GM23248 (cell line): ENCODE measurements at places on chromosomes 5 and 9.

DNA sequence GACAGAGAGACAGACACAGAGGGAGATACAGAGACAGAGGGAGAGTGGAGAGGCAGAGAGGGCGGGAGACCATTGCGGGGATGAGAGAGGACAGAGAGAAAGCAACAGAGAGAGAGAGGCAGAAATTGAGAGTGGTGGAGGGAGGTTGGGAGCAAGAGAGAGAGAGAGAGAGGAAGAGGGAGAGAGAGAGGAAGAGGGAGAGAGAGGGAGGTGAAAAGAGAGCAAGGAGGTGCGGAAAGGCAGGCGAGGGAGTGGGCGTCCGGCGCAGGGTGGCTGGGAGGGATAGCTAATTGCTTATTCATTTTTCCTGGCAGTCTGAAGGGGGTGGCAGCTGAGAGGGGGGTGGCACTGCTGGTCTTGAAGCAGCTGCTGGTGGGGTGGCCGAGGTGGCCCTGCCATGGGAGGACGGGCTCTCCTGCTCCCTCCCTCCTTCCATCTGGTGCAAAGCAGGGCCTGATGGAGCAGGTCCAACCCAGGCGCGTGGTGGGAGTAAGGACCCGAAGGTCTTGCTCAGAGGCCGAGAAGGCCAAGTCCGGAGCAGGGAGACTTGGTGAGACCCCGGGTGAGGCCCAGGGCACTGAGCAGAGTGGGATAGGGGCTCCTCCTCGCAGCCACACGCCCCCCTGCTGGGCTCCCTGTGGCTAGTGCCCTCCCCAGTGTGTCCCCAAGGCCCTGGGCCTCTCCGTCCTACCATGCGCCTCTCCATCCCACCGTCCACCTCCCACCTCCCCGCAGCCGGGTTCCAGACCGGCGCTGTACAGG, 25.3 kb upstream of the RNU6ATAC start:
- no peak for DNase-seq

GRCh38 chr5:56974241-56974640, 22.3 kb upstream of the MIER3 start:
- no peak for DNase-seq

DNA sequence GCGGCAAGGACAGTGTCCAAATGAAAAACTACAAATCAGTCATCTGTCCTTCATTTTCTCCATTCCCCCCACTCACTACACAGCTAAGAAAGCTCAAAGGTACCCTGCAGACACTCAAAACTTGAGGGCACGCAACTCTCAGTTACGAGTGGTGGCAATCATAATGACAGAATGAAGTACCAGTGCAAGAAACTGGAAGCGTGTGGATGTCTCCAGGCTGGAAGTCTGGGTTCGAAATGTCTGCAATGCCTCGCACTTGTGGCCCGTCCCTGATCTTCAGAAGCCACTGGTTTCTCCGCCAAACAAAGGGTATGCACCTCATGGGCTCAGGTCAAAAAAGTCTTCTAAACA, 597 bp upstream of the CENPH start:
- no peak for DNase-seq

DNA sequence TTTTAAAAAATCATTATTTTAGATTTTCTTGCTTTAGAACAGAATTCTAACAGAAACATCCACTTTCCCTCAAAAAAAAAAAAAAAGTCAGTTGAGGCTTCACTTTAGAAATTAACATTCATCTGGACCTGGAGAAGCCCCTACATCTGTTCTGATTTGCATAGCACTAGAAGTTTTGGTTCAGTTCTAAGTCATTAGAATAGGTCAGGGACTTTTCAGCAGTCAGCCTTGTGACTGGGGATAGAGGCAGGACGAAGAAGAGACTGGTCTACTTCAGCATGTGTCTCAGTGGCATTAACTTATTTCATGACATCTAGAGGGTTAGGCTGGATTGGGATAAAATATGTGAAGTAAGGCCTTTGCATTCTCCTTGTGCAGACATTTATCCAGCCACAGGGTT, 215.8 kb upstream of the DAB2 start:
- no peak for DNase-seq

DNA sequence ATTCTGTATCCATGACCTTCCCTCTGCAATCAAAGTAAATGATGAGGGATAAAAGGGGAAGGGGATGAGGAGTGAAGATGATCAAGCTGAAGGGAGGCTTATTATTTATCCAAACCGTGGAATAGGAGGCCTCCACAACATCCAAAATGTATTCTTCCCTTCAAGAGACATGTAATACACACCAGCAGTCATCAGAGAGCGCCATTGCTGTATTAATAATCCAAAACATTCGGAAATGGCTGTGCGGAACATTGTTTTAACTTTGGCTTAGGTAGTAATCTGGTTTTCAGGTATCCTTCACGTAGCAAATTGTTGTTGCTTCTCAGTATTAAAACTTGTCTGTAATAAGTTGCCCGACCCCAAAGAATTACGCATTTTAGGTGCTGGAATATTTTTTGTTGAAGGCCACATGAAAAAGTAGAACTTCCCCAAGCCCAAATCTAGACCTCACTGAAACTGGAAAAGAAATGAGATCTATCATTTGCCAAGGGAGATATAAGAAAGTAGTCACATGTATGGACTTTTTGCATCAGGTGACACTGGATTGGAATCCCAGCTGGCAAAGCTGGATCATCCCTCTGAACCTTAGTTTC, 2.6 kb upstream of the BOD1 start:
- DNase-seq: peak; percentile 77

DNA sequence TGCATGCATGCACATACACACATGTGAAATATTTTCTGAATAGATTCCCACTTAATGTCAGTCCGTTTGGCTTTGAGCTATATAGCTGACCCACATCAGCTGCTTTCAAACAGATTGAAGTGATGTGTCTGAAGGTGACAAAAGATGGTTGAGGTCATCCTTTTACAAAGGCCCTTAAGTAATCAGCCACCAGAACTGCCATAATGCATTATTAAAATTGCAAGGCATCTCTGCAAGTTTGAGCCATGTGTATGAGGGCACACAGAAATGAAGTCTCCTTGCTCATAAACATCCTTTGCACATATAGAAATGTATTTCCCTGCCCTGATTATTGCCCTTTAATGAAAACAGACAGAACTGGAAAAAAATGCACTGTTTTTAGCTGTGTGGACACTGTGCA, 1043.0 kb upstream of the C9orf72 start:
- DNase-seq: no peak

DNA sequence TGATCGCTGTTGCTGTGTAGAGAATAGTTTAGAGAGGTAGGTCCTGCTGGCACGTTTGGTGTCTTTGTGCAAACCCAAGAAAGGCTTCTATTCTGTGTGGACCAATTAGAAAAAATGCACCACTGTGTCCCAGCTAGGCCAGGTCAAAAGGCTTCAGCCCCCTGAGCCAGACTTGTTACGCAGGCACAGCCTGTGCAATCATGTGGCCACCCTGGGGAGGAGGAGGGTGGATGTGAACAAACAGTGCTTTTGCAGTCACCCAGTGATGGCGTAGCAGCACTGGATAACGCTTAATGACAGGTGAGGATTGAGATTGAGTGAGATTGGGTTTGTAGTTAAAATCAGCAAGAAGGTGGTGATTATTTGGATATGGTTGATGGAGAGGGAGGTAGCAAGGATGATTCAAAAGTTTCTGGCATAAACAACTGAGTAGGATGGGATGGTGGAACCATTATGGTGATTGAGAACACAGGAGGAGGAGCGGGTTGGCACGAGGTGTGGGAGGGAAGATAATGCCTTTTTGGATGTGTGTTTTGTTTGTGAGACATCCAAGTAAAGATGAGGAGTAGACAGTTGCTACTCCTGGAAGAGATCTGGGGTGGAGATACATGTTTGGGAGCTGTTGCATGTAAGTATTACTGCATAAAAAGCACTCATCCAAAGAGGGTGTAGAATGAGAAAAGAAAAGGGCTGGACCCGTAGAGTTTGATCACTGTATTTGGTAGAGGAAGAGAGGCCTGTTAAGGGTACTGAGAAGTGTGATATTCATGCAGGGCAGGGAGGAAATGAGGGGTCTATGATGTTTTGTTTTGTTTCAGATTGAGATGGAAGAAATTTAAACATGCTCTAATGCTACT, 6.7 kb downstream of the GCNT1 start:
- no peak for DNase-seq

- no peak for DNase-seq
Observed at GRCh38 chr5:109916481-109917153, 226.9 kb downstream of the MAN2A1 start.

- peak; percentile 19 for DNase-seq
Observed at GRCh38 chr5:148912146-148912545, 85.7 kb downstream of the ADRB2 start.

- DNase-seq: no peak
Observed at GRCh38 chr5:110562191-110562590, 164.3 kb downstream of the TMEM232 start.

DNA sequence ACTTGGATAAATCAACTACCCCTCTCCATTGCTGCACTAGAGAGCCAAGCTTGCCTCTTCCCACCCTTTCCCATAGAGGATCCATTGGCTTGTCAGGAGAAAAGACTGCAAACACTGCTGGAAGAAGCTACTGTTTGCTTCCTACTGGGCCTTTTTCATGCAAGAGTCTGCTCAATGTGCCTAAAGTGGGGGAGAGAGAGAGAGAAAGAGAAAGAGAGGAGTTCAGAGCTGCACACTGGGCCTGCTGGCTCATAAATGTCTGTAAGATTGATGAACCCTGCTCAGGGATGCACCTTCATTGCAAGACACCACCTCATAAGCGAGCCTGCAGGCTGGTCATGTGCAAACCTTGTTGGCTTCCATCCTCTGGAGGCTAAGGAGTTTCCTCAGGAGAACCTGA, 269.4 kb downstream of the ZNF608 start:
- DNase-seq: no peak

GRCh38 chr5:132499440-132500243, 9.1 kb upstream of the IRF1 start:
- DNase-seq: no peak

DNA sequence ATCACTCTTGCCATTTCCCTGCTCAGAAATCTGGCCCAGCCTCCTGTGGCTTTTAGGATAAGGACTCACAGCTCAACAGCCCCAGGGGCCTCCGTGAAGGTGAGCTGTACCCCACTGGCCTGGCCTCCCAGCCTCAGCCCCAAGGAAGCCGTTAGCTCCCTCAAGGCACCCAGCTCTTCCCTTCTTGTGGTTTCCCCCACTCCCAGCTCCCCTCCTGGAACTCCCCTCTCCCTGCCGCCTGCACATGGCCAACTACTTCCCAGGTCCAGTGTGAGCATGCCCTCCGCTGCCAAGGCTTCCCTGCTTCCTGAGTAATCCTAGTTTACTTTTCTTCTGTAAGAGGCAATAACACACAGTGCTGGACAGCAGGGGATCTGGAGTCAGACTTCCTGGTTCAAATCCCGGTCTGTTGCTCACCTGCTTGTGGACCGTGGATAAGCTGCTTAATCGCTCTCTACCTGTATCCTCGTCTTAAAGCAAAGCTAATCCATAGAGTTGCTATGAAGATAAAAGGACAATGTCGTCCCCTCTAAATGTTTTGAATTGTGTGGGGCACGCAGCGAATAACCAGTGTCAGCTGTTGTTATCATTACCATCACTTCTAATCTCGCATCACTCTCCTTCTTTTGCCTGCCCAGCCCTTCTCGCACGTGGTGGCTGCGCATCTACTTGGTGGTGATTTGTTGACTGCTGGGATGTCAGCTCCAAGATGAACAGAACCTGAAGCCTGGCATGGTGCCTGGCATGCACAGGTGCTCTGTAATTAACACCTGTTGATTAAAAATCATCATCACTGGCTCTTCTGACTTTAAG, 86.6 kb downstream of the C5orf15 start:
- DNase-seq: no peak

GRCh38 chr5:150599917-150600511, 40.4 kb upstream of the SYNPO start:
- DNase-seq: peak; percentile 55

GRCh38 chr5:126808521-126808988, 31.6 kb downstream of the LMNB1 start:
- DNase-seq: peak; percentile 58

DNA sequence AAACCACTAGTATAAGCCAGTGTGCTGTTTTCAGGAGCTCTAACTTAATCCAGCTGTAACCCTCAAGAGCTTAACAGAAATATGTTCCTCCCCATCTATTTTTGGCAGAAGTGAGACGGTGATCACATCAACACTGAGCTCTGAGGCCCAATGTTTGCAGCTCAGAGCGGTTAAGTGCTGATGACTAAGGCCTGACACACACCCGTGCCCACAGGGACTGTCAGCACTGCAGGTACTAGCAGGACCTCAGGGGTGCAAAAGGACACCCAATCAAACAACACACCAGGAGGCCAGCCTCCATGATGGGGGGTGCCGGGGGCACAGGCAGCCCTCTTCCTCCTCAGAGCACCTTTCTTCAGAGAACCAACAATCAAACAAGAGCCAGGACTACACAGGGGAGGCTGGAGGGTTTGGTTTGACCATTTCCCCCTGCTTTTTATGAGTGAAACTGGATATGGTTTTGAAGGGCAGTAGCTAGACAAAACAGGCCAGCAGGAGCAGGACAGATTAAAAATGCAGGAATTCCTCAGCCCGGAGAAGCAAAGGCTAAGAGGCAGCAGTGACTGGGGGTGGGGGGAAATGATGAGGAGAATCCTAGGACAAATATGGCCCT, 61.3 kb downstream of the RAPGEF1 start:
- DNase-seq: peak; percentile 98

DNA sequence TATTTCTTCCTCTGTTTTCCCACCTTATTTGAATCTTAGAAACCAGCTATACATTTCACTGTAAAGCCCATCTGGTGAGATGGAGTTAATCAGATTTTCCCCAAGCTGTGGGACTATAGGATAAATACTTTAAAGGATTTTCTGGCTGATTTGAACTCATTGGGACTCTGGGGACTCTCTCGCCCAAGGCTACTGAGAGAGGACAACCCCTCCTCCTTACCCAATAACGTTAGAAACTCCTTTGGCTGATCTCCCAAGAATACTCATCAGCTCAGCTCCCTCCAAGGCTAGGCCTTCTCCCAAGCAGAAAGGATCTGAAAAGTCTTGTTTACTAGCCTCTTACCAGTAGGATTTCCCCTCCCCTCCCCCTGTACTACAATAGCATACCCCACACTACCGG, 1.5 kb upstream of the GLRA1 start:
- no peak for DNase-seq

- DNase-seq: peak; percentile 17
Observed at GRCh38 chr5:18745988-18746615, 1111.8 kb downstream of the TAF11L14 start.

GRCh38 chr5:143776951-143777350, 35.0 kb upstream of the HMHB1 start:
- DNase-seq: no peak

DNA sequence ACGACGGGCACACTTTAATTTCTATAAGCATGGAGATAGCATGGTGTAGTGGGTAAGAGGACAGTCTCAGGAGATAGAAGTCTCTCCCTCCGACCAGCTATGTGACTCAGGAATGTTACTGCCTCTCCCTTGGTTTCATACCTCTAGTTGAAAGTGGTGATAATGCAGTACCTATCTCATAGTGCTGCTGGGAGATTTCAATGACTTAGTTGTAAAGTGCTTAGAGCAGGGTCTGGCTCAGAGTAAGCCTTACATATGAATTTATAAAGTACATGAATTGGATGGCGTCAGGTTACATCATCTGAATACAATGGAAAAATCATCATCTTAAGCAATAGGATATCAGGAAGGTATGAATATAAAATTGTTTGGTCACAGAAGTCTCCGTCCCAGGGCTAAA, 952.8 kb upstream of the EDIL3 start:
- DNase-seq: no peak
